Stimulated activated naive B cell treated with anti-CD40 and anti-IgM and Interleukin-4, amounts not matched to agents 10 μg/mL and 1 μg/mL and 100 μg/mL, for 72 hours (primary cell): ENCODE measurements at places on chromosomes 13 and 19.

DNA sequence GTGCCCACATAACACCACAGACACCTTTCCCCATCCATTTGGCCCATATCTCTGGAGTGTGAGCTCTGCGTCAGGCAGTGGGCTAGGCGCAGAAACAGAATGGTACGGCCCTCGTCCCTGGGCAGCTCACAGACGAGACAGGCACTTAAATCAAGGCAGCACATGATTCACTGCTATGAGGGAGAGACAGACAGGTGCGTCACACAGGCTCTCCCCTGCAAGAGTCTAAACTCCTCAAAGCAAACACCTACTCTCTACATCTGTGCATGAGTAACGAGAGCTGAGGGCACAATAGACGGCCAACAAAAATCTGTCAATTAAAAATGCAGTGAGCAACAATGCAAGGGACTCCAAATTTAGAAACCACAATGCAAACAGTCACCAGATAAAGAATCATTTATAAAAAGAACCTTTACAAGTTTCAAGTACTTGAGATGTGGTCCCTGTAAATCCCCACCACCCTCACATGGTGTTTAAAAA lies 348.9 kb downstream of the UQCRFS1 start:
- no peak for DNase-seq

- no peak for DNase-seq
Observed at GRCh38 chr13:88908961-88909441, 1237.8 kb downstream of the SLITRK5 start.

- DNase-seq: no peak
Observed at GRCh38 chr13:33639158-33639557, 178.8 kb upstream of the RFC3 start.

DNA sequence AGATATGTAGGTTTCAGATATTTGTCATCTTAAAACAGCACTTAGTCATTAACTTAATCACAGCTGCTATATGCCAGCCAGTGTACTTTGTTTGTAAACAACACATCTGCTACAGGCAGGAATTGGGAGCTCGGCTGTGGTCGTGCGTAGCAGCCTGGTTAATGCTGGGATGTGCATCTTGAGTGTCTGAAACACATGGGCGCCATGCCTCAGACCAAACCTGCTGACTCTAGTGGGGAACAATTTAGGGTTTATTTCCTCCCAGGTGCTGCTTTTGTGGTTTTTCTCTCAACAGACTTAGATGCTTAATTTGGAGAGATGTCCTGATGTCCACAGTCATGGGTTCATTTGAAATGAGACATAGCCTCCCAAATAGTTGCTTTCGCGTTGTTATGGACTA lies 238.5 kb upstream of the TMTC4 start:
- no peak for DNase-seq

GRCh38 chr19:50300814-50301606 lies 28.2 kb downstream of the KCNC3 start:
- no peak for DNase-seq

DNA sequence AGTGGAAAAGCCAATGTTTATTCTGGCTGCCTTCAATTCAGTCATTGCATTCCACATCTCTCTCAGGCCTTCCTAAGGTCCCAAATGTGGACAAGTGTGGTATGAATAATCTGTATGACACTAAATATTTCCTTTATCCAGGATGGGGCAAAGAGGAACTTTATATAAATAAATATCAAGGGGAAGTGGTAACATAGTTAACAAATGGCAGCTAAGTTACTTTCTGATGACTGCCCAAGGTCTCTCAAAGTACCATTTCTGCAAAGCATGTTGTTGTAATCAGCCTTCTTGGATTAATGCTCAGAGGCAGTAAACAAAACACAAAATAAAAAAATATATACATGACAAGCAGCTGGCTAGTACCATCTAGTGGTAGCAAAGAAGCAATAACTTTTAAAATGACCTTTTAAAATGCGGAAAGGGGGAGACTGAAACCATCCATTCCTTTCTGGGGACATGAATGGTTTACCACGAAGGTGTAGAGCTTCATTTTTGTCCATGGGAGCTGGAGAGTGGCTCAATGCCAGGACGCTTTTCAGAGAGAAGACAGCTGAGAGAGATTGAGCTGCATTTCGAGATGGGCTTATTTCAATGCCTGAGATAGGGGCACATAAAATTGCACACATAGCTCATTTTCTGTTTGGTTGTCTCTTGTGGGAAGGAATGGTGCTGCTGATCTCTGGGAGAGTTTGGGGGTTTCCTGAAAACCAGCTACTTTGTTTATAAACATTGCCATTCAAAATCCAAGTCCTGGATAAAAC lies 259.2 kb downstream of the RFC3 start:
- no peak for DNase-seq
